ENCODE measurements at places on chromosomes 11 and 22. TPM values are rescaled to one million over a fixed set of nuclear protein-coding genes. Genes with fewer than 3 reads are reported as not detected.

GRCh38 chr11:64088162-64089026, 52.7 kb downstream of the FLRT1 start:
- no peak for DNase-seq

TMPRSS5 gene
- 0.85 TPM for total RNA-seq

- DNase-seq: no peak
Observed at GRCh38 chr22:27895600-27895999, 23.5 kb downstream of the PITPNB start.

TMEM45B gene
- 2.6 TPM for total RNA-seq

GRCh38 chr22:30357236-30357570, 396 bp downstream of the CCDC157 start:
- DNase-seq: no peak

OR4A16 gene
- total RNA-seq: not detected

- no peak for DNase-seq
Observed at GRCh38 chr11:47991266-47991830, 11.0 kb downstream of the PTPRJ start.

GRCh38 chr11:96063886-96064285, 140.0 kb upstream of the MTMR2 start:
- DNase-seq: no peak

- DNase-seq: no peak
Observed at GRCh38 chr11:95767498-95767897, 22.1 kb downstream of the FAM76B start.

GRCh38 chr11:115269191-115269950, 234.8 kb downstream of the CADM1 start:
- no peak for DNase-seq

GUCY1A2 gene
- total RNA-seq: 1.9 TPM

CATSPER1 gene
- 0.15 TPM for total RNA-seq

- no peak for DNase-seq
Observed at GRCh38 chr11:121722431-121723245, 269.9 kb upstream of the SORL1-AS1 start.

DNA sequence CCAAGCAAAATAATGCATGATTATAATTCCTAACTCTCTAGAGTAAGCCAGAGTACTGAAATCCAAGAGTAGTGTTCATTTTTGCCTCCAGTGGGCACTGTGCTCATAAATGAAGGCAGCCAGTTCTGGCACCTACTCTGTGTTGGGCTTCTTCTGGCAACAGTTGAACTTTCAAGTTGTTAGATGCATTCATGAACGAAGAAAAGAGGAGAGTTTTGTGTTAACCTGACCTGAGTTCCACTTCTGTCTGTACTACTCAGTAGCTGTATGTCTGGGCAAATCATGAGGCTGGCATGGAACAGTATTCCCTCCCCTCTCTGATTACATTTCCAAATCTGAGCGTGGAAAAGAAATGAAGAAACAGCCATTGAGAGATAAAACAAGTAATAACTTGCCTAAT, 20.3 kb upstream of the TENM4 start:
- DNase-seq: peak; percentile 5

GRCh38 chr11:122209619-122210366, 93.8 kb upstream of the BLID start:
- DNase-seq: no peak

- no peak for DNase-seq
Observed at GRCh38 chr22:41286639-41287091, 678 bp upstream of the RANGAP1 start.

DNA sequence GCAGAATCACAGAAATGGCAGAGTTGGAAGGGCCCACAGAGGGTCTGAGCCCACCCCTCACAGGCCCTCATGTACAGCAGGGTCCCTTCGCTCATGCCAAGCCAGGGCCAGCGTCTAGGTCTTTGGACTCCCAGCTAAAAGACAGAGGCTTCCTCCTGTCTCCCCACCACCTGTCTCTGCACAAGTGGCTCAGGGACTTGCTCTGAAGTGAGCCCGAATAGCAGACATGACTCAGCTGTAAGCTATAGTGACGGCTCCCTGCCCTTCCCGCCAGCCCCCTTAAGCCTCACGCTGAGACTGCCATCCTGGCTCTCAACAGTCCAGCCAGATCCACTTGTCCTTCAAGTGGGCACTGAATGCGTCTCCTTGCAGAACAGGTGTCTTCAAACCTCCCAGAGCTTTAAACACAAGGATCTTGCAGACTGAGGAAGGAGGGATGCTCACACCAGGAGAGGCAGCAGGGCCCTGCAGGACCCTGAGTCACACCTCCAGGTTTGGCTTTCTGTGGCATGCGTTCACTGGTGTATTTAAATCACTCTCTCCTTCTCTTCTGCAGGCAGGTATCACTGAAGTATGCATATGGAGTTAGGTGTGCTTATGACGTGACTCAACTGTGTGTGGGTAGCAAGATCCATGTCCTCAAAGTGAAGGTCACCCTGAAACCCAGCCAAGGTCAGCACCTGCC, 154.9 kb downstream of the CACNA1I start:
- no peak for DNase-seq

- DNase-seq: no peak
Observed at GRCh38 chr22:35961480-35962295, 66.9 kb downstream of the RBFOX2 start.

DNA sequence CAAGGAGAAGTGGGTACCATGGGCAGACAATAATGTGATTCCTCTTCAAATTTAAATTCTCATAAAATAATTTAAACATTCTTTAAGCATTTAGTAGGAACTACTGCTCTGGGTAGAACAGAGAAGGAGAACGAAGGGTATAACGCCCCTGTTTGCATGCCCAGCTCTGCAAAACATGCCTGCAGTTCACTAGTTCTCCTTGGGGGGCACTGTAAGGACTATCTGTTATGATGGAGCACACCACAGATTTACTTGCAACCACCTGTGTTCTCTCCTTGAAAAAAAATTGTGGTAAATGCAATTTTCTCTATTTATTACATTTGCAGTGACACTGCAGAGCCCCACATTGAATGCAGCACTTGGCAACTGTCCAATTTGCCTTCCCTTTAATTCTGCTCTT, 100.3 kb downstream of the GUCY1A2 start:
- no peak for DNase-seq

DNA sequence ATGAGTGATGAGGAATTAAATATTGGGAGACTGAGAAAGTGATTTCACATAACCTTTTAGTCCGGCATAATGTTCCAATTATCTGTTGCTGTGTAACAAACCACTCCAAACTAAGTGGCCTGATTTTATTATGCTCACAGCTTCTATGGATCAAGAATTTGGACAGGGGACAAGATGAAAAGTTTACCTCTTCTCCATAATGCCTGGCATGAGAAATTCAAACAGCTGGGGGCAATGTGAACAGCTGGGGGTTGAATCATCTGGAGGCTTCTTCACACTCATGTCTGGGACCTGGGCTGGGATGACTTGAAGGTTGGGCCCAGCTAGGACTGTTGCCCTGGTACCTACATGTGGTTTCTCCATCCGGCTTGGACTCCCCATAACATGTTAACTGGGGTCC, 99.4 kb upstream of the DRD2 start:
- DNase-seq: no peak

DNA sequence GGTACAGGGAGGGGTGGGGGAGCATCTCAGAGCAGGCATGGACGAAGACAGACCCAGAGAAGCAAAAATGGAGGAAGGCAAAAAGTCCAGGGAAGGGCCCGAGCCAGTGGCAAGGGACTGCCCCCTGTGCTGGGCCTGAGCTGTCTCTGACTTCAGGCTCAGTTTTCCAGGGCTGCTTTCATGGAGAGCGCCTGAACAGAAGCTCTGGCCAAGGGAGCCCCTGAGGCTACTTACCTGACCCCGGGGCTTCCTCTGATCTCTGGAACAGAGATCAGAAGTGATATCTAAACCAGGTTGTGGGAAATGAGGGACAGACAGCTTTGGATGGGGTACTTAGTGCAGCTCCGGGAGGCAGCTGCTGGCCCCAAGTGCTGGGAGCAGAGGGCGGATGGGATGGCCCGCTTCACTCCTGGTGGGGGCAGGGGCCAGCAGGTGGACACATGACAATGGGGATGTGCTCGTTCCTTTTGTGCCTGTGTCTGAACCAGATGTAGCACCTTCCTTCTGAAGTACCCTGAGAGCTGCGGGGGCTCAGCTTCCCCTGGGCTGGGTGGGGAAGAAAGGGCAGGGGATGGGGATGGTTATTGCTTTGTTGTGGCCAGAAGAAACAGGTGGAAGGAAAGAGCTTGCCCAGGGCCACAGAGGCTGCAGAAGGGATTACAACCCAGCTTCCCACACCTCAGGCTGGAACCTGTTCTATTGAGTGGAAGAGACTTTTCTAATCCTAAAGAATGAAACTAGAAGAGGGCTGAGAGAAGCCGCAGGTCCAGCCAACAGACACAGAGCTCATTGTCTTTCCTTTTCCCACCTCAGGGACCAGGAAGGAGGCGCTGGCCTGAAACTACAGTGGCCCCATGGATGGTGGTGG, 5.7 kb downstream of the LRRC10B start:
- no peak for DNase-seq

ACO2 gene
- 71.5 TPM for total RNA-seq

DNA sequence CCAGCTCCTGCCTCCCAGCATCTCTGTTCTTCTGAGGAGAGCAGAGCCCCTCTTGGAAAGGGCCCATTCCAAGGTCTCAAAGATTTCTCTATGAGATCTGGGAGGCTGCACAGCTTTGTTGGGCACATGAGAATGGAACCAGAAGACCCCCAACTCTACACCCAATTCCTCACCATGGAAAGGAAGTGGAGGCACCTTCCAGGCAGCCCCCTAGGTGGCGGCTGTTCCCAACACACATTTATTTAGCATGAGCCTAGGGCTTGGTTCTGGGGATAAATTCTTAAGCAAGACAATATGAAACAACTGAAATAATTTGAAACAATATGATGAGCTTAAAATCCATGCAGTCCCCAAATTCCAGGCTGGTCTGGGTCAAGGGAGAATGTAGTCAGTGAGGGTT, 100.4 kb downstream of the TIMP3 start:
- no peak for DNase-seq

ART1 gene
- not detected for total RNA-seq

DNA sequence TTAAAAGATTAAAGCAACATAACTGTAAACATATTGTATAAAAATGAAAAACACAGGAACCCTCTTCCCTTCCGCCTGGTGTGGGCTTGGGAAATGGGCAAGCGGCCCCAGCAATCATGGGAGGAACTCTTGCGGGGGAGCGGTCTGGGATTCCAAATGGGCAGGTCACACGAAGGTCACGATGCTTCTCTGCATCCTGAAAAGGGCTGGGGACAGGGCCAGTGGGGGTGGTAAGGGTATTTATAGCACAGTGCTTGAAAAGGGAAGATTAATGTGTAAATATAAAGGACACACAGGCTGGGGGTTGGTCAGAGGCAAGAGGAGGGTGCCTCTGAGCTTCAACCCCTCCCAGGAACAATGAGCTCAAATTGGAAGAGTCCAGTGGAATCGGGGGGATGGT, 46.9 kb upstream of the OR4B1 start:
- no peak for DNase-seq

OR10G6 gene
- not detected for total RNA-seq

DNA sequence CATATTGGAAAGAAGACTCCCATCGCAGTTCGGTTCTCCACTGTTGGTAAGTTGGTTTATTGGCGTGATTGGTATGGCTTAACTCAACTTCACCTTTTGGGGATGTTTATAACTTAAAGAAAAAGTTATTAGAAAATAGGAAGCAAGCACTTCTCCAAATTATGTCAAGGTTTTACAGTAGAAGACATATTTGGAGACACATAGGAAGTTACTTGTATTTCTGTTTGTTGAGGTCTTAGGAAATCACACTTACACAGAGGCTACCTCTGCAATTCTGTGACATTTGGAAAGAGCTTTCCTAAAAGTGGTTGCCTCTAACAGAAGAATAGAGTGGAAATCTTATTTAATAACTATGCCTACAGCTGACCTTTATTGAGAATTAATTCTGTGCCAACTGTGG, 12.3 kb downstream of the CAT start:
- no peak for DNase-seq

Data from Panc1 (cell line).